Fibroblast of skin of left quadriceps (primary cell): ENCODE measurements at places on chromosomes 6 and 20.

DNA sequence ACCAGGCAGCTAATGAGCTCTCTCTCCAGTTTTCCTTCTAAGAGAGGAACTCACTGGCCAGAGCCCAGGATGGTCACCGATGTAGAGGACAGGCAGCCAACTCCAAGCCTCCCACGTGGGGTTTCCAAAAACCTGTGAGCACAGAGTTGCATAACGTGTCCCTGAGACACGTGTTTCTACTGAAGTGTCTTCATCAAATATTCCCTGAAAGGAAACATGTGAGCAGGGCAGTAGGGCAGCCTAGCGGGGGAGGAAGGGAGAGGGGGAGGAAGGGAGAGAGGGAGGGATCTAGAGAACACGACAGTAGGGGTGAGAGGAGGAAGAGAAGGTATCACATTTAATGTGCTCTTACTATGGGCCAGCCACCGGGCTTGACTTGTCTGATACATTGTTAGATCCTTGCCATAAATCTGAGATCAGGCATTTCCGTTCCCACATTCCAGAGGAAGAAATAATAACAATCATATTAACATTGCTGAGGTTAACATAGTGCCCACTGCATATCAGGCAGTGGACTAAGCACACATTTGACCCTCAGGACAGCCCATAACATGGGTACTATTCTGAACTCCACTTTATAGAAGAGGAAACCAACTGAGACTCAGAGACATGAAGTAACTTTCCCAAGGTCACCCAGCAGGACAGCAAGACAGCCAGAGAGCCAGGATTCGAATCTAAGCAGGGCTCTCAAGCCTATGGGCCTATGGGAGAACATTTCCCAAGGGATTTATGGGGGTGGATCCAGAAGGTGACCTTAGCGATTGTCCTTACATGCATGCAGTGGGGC, 4.5 kb upstream of the SYS1 start:
- DNase-seq, result peak; percentile 40

GRCh38 chr6:65098349-65098748, 608.7 kb downstream of the EYS start:
- no peak for DNase-seq

DNA sequence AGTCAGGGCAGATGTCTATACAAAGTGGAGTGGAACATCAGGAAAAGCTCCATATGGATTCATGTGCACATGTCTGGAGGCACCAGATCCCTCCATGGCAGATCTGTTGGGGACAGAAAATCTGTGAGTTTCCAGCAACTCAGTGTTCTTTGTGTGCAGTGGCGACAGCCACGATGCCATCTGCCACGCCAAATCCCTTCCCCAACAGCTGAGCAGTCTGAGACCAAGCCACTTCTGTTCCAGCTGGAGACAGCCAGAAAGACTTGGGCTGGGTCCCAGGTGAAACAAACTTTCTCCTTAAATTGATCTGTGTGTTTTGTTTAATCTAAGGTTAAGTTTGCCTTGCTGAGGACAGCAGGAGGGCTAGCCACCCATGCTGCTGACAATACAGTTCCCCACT, 22.9 kb downstream of the FKBP1A start:
- no peak for DNase-seq

GRCh38 chr6:16690608-16691142, 70.6 kb downstream of the ATXN1 start:
- DNase-seq, result peak; percentile 29

DNA sequence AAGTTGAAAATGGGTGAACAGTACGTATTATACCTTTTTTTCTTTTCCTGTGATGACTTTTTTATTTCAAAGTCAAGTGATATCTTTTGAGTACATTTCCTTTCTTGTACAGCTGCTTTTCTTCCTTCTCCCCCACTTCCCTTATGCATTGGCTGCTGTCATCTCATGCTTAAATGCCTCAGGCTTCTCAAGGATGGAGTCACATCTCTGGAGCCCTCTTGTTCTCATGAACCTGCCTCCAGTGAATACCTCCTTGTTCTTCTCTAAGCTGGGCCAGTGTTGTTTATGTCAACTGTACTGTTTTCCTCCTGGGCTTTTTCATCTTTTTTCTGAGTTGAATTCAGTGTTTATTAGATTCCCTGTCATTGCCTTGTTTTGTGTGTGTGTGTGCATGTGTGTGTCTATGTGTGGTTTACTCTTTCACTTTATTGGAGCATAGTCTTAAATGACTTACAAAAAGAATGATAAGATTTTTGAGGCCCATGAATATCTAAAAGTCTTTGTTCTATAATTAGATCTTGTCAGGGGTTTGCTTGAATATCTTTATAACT, 23.6 kb downstream of the STXBP5 start:
- no peak for DNase-seq

- no peak for DNase-seq
Measured at GRCh38 chr6:152240436-152240835, 396.7 kb downstream of the SYNE1 start.

GRCh38 chr6:162211022-162211421, 516.5 kb downstream of the PRKN start:
- DNase-seq, result no peak

GRCh38 chr6:160042014-160042773, 73.3 kb downstream of the IGF2R start:
- no peak for DNase-seq

GRCh38 chr6:157552081-157552747, 171.2 kb downstream of the ZDHHC14 start:
- no peak for DNase-seq

GRCh38 chr20:20060234-20060998, 8.1 kb downstream of the CFAP61 start:
- no peak for DNase-seq

DNA sequence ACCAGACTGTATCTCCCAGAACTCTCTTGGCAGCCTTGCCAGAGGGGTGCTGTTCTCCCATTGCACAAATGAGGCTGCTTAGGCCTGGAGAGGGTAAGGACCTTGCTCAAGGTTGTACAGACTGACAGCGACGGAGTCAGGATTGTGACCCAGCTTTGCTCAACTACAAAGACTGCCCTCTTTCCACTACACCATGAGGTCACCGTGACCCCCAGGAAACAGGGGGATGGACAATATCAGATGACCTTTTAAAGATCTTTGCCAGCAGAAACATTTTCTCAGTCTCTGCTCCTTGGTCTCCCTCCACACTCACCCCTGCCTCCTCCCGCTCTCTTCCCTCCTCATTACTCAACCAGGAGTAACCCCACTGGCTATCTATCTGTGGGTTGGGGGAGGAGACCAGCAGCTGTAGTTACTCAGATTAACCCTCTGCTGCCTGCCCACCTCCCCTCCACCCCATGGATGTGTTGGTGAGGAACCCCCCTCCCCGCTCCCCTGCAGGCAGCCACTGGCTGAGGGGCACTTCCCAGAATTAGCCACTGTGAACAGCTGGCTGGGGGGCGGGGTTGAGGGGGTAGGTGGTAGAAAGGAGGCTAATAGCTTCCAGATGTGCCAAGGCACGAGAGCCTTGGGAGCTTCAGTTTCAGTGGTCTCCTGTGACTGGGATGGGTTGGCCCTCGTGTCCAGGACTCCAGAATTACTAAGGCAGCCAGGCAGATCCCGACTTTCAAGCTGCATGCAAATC, 26.9 kb upstream of the MRPS18A start:
- DNase-seq, result peak; percentile 80

DNA sequence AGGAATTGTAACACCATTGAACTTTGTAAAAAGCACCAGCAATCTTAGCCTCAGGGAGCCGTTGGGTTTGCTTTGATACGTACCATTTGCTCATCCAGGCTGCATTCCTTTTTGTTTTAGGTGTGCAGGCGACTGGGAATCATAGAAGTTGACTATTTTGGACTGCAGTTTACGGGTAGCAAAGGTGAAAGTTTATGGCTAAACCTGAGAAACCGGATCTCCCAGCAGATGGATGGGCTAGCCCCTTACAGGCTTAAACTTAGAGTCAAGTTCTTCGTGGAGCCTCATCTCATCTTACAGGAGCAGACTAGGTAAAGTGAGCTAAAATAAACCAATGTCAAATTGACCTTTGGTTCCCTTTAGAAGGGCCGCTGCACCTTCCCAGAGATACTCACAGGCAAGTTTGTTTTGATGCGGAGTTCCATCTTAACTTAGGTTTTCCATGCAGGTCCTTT, 1.6 kb downstream of the MYLIP start:
- DNase-seq, result no peak

- DNase-seq, result no peak
Measured at GRCh38 chr20:51391926-51392325, 150.6 kb downstream of the NFATC2 start.

- DNase-seq, result no peak
Measured at GRCh38 chr6:138555421-138555988, 56.2 kb upstream of the NHSL1 start.

- DNase-seq, result no peak
Measured at GRCh38 chr6:52908526-52908925, 972 bp downstream of the GSTA3 start.

DNA sequence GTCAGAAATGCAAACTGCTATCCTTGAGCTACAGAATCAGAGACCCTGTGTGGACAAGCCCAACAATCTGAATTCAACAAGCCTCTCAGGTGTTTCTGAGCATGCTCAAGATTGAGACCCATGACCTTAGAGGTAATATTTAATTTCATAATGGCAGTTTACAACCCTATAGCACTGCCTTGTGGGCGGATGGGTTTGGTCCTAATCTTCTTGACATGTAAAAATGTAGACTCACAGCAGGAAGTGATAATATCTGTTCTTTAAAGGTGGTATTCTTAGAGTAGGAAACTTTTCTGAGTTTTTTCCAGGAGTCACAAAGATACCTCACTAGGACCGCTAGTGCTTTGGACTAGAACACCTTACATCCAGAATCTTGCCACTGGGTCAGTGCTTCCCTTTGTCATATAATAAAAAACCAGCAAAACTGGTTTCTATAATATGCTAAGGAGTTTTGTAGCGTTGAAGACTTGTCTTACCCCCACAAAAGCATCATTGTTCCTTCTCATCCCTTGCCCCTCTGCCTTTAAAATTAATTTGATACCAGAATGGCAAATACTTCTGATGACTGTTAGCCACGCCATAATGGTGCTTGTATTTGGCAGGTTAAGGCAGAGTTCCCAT, 52.6 kb downstream of the E2F3 start:
- DNase-seq, result no peak

- DNase-seq, result no peak
Measured at GRCh38 chr6:156957931-156958547, 180.9 kb downstream of the ARID1B start.

GRCh38 chr6:38064431-38064830, 244.9 kb downstream of the ZFAND3 start:
- DNase-seq, result no peak

DNA sequence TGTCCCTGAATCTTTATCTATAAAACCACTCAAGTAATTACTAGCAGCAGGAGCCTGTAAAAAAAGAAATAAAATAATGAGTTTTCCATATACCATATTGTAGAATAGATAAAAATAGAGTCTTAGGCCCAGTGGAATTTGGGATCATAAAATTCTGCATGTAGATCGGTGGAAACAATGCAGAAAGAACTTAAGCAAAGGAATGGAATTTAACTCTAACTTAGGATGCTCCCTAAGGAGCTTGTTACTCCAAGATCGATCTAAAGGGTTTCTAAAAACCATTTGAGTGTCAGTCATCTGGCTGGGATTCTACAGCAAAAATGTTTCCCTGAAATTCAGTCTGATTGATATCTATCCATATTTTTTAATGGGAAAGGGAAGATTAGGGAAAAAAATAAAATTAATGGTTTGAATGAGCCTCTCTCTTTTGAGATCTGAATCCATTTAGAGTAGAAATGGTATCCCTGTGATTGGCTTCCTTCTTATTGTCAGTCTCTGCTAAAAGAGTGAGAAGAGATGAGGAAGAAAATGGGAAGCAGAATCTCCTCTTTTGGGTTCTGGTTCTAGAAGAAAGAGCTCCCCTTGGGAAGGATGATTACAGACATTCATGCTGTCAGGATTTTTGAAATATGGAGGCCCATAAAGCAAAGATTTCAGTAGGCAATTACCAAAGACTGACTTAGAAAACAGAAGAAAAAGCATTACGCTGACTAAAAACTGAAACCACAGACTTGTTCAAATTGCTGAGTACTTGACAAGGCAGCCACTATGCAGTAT, 564.3 kb upstream of the MARCKS start:
- peak; percentile 53 for DNase-seq

- peak; percentile 59 for DNase-seq
Measured at GRCh38 chr6:55379895-55380294, 52.6 kb downstream of the GFRAL start.

GRCh38 chr20:47392721-47393073, 36.2 kb upstream of the ZMYND8 start:
- no peak for DNase-seq

GRCh38 chr6:47097092-47097945, 55.2 kb upstream of the ADGRF1 start:
- peak; percentile 57 for DNase-seq

DNA sequence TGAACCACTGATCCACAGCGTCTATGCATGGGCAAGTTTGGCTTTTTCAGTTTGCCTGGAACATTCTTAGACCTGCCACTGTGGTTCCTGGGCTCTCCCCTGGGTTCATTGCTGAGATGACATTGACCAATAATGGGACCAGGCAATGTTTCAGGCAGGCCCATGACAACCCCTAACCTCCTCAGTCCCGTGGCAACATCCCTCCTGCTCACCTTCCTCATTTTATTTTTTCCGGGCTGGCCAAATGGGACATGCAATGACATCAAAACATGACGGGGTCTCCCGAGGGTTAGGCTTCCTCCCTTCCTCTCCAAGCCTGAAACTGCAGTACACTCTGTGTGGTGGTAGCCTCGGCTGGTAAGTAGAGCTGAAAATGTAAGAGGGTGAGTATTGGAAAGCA, 234.0 kb upstream of the RREB1 start:
- no peak for DNase-seq

DNA sequence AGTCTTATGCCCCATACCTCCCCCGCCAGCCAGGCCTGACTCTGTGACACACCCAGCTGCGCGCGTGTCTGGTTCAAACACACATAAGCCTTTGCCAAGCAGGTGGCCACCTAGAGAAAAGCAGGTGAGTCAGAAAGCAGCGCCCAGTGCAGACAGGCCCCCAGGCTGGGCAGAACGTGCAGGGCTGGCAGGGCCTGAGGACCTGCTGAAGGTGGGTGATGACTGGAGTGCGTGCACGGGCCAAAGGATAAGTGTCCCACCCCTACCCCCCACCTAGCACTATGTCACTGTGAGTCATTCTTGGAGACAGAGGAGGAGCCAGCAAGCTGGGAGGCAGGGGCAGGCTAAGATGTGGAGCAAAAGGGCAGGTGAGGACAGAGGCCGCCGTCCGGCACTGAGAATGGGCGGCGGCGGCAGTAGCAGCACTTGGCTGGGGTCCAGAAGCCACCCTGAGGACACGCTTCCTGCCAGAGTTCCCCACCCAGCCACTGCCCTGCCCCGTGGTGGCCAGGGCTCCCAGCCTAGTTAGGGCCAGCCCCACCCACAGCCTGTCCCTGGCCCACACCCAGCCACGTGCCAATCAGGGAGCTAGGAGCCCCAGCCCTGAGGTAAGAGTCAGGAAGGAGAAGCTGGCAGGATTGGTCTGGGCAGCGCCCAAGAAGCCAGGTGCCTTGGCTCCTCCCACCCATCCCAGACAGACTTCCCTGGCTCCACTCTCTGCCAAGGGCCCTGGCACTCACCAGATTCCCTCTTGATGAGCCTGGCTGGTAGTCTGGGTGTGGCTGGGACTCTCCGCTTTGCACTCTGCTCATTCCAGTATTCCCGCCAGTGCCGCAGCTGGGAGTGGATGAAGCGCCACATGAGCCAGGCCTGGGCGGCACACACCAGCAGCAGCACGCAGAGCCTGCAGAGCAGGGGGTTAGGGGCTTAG, 72.7 kb downstream of the TRAM2 start:
- DNase-seq, result no peak

- DNase-seq, result no peak
Measured at GRCh38 chr6:129517288-129517687, 192.7 kb downstream of the ARHGAP18 start.
